ENCODE measurements at places on chromosomes 16 and 17.

DNA sequence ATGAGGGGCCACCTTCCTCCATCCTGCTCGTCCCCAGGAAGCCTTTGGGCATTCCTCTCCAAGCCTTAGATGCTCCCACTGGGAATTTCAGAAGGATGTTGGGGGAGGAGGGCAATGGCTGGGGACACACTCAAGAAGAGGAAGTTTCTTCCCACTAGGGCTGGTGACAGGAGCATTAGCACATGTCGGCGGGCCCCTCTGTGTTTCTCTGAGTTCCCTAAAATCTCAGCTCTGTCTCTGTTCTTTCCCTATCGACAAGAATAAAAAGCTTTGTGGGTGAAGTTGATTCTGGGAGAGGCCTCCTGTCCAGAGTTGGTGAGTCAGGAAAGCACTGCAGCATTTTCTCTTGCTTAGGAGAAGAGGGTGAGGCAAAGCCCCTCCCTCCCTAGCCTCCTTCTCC is 19.7 kb upstream of the C17orf107 start:
- DNase-seq = no peak

DNA sequence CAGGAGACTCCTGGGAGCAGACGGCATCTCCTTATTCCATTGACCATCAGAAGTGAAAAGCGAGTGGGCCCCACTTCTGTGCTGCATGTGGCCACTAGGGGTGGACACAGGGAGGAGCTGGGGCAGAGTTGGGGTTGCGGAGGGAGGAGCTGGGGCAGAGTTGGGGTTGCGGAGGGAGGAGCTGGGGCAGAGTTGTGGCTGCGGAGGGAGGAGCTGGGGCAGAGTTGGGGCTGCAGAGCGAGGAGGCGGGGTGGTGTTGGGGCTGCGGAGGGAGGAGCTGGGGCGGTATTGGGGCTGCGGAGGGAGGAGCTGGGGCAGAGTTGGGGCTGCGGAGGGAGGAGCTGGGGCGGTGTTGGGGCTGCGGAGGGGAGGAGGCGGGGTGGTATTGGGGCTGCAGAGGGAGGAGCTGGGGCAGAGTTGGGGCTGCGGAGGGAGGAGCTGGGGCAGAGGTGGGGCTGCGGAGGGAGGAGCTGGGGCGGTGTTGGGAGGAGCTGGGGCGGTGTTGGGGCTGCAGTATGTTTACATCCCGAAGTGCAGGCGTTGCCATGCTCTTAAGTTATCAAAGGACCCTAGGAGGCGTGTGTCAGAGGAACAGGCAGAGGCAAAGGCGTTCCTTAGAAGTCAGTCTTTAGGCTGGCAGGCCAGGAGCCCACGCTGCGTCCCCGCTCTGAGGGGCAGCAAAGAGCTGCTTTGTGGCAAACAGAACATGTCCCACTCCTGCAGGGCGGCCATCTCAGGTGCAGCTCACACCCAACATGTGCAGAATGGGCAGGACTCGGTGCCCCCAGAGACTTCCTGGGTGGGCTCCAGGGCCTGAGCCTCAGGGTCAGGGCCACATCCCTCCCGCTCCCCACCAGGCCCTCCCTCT is 76.0 kb downstream of the ZNF778 start:
- peak; percentile 95 for DNase-seq

DNA sequence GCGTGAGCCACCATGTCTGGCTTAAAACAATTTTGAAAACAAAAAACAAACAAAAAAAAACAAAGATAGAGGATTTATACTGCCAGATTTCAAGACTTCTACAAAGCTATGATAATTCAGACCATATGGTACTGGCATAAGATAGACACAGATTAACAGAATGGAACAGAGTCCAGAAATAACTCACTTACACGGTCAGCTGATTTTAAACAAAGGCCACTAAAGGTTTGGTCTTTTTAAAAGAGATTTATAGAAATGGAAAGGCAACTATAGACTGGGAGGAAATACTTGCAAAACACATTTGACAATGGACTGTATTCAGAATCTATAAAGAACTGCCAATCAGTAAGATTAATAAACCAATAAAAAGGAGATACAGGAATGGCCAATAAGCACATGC is 48.6 kb upstream of the MNT start:
- DNase-seq = no peak

GRCh38 chr17:80101946-80102663 is 724 bp downstream of the GAA start:
- DNase-seq = peak; percentile 47

Measured in GM23338 (cell line).